Suppressor macrophage treated with lipopolysaccharide for 4 hours (primary cell): ENCODE measurements at places on chromosomes 4 and X.

DNA sequence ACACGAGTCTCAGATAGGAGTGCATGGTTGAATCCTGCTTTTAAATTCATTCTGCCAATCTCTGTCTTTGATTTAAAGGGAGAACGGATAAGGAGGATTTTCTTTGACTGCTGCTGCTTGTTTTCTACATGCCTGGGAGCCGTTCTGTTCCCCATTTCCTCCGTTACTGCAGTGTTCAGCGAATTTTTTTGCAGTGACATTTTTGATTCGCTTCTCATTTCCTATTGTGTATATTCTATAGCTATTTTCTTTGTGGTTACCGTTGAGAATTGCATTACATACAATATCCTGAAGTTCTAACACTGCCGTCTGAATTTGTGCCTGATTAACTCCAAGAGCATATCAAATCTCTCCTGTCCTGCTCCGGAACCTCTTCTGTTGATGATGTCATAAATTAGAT lies 14.8 kb upstream of the MAEA start:
- peak; percentile 16 for DNase-seq

DNA sequence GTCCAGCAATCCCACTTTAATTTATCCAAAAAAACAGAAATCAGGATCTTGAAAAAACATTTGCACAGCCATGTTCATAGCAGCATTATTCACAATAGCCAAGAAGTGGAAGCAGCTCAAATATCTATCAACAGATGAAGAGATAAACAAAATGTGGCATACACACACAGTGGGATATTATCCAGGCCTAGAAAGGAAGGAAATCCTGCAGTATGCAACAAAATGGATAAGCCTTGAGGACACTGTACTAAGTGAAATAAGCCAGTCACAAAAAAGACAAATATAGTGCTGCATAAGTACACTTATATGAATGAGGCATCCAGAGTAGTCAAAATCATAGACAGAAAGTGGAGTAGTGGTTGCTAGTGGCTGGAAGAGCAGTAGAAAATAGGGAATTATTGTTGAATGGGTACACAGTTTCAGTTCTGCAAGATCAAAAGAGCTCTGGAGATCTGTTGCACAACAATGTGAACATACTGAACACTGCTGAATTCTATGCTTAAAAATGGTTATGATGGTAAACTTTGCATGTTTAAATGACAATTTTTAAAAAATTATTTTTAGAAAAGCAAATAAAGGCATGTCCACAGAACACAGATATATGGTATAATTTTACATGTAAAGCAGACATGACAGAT lies 25.6 kb downstream of the CHM start:
- DNase-seq: peak; percentile 52

- DNase-seq: no peak
Observed at GRCh38 chr4:57051524-57051923, 58.7 kb downstream of the IGFBP7 start.

DNA sequence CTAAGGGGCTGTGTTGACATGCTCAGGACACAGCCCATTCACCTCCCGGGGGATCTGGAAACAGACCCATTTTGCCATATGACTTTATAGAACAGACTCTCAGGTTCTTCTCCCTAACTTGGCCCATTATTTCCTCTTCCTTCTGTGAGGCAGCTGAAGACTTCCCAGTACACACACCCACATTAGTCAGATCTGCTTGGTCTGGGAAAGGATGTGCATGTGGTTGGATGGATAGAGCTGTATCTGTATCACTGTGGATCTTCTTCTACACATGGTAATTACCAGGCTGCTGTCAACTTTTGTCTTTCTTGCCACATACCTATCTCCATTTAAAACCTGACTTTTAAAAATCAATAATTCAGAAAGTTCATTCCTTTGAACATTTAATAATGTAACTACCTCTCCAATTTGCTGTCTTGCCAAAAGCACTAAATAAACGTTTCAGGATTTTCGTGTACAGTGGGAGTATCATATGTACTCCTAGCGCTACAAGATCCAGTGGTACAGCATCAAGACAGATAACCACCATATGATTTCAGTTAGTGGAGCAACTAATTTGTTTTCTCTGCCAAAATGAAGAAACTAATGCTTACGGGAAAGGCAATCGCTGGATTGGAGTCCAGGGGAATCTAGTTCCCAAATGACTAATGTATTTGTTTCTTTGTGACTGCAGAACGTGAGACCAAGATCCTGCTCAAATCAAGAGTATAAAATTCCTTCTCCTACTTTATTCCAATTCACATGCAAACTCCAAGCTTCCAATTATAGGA lies 134.1 kb upstream of the MAP3K15 start:
- DNase-seq: peak; percentile 21

DNA sequence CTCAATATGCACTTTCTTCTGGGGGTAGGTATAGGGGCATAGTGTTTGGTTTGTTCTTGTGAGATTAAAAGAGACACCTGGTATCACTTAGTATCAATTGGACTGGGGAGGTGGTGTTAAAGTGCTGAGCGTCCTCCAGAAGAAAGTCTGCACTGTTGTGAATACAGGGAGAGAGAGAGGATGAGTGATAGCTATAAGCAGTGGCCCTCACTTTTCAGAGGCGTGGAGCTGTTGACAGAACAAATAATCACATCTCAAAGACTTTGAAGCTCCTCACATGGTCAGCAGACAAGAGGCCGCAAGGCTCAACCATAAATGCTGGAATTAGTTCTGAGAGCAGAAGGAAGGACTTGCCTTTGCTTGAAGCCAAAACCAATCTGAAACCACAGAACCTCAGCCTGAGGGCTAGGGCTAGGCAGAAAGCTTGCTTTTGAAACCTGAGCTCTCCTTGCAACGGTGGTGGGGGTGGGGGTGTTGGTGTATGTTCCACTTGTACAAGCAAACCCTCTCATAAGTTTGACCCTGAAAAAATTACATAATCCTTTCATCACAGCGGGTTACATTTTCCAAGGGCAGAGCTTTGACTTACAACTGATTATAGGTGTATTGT lies 123.2 kb upstream of the SCML1 start:
- no peak for DNase-seq

DNA sequence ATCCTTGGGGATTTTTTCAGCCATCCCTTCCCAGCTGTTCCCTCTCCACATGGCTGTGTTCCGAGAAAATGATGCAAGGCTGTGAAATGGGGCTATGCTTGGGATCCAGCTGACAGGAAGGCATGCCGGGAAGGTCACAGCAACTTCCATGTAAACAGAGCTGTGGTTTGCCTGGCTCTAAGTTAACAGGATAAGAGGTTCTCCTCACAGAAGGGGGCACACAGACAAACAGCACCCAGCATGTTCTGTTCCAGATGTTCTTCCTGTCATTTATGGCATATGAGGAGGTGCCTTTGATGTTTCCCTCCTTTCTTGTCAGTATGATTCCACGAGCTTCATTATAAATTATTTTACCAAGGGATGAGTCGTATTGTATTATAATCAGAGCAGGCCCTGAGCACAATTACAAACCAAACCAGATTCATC lies 220.7 kb downstream of the ANTXR2 start:
- no peak for DNase-seq

DNA sequence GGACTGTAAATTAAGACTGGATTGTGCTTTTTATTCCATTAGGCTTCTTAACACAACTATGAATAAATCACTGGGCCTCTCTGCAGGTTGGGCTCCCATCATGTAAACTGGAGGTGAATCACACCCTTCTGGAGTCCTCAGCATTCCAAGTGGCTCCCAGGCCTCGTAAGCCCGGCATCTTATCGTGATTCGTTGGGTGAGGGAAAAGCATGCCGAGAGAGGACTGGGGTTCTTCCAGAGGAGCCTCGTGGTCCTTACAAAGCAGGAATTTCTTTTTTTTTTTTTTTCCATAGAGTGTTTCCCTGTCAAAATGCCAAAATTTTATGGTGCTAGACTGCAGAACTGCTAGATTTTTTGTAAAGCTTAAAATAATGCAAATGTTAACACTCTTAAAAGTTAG lies 20.0 kb downstream of the CLDN22 start:
- DNase-seq: no peak

DNA sequence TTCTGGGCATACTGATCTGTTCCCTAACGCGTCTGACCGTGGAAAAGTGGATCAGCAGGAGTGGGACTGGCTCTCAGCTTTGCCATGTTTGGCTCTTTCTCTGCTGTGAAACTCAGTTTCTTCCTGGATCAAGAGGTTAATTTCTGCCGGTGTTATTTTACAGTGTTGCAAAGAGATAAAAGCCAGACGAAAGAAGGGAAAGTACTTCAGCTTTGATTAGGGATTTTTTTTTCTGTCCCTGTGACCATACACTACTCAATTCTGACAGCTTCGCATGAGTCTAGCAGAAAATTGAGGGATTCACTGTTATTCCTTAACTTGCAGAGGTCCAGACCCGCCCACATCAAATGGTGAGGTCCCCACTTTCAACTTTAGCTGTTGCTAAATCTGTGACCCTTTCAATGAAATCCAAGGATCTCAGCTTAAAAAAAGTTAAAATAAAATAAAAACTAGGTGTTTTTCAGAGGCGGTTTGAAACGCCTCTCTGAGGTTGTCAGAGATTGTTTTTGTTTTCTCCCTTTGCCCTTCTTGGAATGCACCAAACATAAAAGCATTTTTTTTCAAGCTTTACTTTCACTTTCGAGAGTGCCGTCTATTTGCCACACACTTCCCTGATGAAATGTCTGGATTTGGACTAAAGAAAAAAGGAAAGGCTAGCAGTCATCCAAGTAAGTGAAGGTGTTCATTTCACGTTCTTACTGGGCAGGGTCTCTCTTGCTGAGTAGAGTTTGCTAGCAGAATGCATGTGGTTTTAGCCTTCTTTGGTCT lies at the start of gene TLR3:
Gene TLR3 (plus strand): TSS at position 576 of the 768 bp plus-strand sequence. CDS start 7,464 bp downstream, outside the sequence.
- peak; percentile 72 for DNase-seq

DNA sequence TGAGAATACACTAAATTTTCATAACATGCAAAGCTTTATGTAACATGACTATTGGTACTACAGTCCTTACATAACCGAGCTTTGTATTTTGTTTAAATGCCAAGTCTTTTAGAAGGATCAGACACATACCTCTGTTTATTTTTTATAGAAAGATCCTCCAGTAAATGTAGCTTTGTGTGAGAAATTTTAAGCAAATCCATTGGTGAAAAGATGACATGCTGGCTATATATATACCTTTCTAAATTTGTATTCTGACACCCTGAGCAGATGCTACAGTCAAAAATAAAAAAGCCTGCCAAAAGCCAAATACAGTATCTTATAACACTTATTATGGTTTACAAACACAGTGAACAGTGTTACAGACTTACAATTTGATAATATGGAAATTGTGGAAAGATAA lies at the start of gene YIPF7:
Gene YIPF7 (minus strand): TSS at position 201 of the 400 bp plus-strand sequence. CDS start 1,525 bp downstream, outside the sequence.
- DNase-seq: no peak

- DNase-seq: no peak
Observed at GRCh38 chrX:37872303-37872655, 24.9 kb upstream of the DYNLT3 start.

- no peak for DNase-seq
Observed at GRCh38 chr4:24472161-24472510, 112.2 kb downstream of the DHX15 start.

DNA sequence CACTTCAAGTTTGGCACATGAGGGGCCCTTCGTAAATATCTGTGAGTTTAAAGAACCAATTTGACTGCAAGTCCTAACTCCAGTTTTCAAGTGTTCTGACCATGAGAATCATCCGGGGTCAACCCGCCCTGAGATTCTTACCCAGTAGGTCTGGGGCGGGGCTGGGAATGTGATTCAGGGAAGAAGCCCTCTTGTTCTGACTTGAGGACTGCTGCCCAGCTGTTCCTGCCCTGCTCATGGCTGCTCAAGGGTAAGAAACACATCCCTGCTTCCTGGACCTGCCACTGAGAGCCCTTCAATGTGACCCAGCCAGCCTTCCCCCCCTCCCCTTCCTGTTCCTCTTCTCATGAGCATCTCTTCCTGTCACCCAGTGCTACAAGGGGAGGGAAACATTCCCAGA lies 92.7 kb upstream of the PGRMC2 start:
- DNase-seq: no peak

DNA sequence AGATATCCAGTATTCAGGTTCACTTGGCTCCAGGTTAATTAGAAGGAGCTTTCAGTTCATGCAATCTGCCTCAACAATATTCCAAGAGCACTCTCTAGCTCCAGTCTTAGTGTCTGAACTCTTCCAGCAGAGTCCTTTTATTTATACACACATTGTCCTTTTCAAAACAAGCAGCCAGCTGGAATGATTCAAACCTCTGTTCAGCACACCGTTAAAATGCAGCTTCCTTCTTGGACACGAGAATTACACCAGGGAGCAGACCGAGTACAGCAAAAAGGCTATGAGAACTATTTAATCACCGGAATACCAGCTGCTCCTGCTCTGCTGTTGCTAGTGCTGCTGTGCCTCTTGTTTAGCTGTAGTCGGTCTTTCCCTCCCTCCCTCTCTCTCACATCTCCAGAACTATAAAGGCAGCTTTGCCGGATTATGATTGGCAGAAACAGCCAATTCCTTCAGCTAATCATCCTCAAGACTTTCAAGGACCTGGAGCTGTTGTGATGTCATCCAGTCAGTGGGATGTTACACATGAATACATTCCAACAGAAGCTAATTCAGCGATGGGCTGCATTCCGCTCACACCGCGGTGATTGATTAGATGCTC lies at the start of gene NDST4:
Gene NDST4 (minus strand): TSS at position 115 of the 601 bp plus-strand sequence. CDS start 36,584 bp downstream, outside the sequence.
- no peak for DNase-seq

DNA sequence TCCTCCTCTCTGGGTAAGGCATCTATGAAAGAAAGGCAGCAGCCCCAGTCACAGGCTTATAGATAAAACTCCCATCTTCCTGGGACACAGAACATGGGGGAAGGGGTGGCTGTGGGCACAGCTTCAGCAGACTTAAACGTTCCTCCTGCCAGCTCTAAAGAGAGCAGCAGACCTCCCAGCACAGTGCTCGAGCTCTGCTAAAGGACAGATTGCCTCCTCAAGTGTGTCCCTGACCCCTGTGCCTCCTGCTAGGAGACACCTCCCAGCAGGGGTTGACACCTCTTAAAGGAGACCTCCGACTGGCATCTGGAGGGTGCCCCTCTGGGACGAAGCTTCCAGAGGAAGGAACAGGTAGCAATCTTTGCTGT lies 89.9 kb downstream of the EFHC2 start:
- no peak for DNase-seq

GRCh38 chrX:147803948-147804347 lies 107.8 kb upstream of the FMR1 start:
- peak; percentile 28 for DNase-seq

DNA sequence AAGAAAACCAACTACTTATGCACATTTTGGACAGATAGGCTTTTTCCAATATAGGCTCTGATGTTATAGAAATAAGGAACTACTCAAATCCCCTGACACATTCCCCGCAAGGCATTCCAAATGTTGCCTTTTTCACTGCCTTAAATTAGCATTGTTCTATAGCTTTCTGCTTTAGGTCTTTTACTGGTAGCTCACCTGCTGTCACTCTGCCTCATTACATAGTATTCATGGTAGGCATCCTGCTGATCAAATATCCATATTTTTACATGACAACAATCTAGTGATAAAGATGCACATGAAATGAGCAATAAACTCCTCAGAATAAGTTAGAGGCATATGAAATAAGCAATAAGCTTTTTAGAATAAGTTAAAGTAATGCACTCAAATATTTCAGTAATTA lies 542.7 kb downstream of the FAM133A start:
- DNase-seq: no peak

- no peak for DNase-seq
Observed at GRCh38 chr4:101337688-101338087, 9.6 kb downstream of the PPP3CA start.

GRCh38 chr4:184022679-184023383 lies 117.7 kb downstream of the STOX2 start:
- DNase-seq: no peak

- DNase-seq: no peak
Observed at GRCh38 chr4:87961993-87962392, 13.5 kb upstream of the SPP1 start.

- DNase-seq: no peak
Observed at GRCh38 chr4:160631044-160631443, 1528.2 kb downstream of the RAPGEF2 start.
